Vagina (tissue), 2 donors: ENCODE measurements at places on chromosomes 11 and 22.

GRCh38 chr22:45308957-45309421 lies 745 bp upstream of the FAM118A start:
- no peak for DNase-seq

DNA sequence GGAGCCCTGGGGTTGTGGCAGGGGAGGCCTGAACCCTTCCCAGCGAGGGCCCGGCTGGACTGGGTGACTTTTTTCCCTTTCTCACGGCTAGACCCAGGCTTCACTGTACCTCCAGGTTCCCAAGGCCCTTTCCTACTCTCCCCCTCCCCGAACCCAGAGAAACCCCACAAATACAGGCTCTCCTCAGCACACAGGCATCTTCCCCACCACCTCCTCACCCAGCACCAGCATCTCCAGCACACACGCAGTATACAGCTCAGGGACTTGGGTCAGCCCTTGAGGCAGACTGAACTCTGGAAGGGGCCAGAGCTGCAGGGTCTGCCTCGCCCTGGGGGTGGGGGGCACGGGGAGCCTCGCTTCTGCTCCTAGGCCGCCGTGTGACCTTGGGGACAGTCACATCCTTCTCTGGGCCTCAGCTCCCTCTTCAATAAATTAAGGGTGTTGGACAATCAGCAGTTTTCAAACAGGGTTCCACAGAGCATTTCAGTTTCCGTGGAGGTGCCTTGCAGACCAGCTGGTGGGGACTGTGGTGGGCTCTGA lies 4.5 kb downstream of the TMPRSS13 start:
- no peak for DNase-seq

- no peak for DNase-seq
Measured at GRCh38 chr11:101436511-101437142, 147.2 kb downstream of the TRPC6 start.

DNA sequence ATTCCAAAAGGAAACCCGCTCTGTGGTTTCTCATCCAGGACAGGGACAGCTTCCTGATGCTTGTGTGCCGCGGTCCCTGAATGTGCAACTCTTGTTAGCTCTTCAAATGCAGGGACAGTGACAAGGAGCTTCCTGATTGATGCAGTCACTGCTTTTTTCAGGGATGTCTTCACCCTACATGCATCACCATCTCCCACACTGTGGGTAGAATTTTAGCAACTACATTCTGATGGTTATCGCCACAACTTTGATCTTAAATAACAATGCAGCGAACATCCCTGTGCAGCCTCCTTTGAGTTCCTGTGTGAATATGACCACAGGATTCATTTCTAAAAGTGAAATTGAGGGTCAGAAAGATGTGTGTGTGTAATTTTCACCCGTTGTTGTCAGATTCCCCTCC lies 115.0 kb downstream of the GGTLC2 start:
- no peak for DNase-seq

DNA sequence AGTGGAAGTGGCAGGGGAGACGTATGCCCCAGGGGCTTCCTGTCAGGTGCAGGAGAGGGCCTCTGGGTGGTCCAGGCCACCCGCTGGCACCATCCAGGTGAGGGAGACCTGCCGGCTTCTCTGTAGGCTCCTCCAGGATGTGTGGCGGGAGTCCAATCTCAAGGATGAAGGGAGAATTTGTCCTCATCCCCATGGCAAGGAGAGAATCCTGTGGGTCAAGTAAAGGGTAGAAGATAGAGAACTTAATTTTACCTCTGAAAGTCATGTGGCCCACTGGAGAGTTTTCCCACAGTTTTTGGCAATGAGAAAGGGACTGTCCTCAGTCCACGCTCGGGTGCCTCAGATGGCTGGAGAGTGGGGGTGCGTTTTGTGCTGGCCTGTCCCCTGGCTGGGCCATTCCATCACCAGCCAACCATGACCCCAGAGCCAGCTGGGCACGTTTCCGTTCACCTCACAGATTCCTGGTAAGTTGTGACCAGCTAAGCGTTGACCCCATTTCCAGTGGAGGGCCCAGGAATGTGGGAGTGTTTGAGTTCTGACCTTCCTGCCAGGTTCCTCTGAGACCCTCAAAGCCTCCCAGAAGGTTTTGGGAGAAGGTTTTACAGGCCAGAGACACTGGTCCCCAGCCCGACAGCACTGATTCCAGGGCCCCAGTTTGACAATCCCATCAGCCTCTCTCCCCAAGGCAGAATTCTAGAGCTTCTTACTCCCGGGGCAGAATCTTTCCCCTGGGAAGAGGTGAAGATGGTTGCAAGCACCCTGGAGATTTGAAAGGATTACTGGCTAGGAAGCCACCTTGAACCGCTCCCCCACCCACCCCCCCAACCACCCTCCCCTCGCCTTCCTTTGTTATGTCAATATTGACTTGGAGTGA lies 2.6 kb downstream of the OVOL1 start:
- DNase-seq, result no peak
